ENCODE measurements at places on chromosomes 12 and 14.

DNA sequence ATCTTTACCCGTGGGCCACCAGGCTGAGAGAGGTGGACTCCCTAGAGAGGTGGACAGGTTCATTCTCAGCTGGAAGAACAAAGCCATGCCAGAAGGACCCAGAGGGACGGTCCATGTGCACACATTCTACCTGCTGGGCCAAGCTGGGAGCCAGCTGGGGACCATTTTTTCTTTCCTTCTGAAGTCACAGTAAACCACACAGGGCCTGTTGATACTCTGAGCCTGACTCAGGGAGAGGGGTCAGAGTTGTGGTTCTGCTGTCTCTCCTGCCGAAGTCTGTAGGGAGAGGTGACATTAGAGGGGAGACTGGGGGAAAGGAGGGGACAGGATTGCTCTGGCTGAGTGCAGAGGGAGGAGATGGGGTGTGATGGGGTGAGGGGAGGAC lies 148.6 kb downstream of the TSPAN9 start:
- DNase-seq, result no peak

DNA sequence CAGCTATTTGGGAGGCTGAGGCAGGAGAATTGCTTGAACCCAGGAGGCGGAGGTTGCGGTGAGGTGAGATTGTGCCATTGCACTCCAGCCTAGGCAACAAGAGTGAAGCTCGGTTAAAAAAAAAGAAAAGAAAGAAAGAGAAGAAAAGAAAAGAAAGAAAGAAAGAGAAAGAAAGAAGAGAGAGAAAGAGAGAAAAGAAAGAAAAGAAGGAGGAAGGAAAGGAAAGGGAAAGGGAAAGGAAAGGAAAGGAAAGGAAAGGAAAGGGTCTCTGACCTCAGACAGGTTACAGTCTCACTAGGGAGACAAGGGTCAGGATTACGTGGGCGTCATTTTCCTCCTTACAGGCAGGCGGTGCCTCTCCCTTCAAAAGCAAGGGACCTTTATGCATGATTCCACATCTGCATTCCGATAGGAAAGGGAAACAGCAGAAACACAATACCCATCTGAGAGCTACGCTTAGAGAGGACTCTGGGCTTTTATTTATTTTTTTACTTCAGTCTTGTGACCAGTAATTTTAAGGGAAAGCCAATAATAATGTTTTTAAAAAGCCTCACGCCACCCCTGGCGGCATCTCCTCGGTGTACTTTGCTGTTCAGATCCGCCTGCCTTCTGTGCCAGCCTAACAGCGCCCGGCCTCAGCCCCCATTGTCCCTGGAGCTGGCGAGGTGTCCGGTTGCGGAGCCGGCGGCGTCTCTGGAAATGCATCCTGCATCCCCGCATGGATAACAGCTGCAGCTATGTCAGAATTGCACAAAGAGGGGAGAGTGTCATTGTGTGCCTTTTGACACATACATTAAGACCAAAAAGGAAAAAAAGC lies 945 bp upstream of the HIP1R start:
- no peak for DNase-seq

DNA sequence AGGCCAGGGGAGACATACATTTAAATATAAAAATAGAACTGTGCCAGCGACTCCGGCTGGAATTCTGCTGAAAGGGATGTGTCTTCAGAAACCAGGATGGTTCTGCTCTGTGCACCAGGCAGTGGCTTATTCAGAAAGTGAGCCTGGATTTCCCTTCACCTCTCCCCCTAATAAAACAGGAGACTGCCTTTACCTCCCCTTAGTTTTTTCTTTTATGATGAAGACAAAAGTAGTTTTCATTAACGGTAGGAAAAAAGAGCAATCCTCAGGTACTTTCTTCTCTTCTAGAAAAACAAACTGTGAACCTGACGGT lies 346 bp downstream of the SLC7A8 start:
- DNase-seq, result no peak

DNA sequence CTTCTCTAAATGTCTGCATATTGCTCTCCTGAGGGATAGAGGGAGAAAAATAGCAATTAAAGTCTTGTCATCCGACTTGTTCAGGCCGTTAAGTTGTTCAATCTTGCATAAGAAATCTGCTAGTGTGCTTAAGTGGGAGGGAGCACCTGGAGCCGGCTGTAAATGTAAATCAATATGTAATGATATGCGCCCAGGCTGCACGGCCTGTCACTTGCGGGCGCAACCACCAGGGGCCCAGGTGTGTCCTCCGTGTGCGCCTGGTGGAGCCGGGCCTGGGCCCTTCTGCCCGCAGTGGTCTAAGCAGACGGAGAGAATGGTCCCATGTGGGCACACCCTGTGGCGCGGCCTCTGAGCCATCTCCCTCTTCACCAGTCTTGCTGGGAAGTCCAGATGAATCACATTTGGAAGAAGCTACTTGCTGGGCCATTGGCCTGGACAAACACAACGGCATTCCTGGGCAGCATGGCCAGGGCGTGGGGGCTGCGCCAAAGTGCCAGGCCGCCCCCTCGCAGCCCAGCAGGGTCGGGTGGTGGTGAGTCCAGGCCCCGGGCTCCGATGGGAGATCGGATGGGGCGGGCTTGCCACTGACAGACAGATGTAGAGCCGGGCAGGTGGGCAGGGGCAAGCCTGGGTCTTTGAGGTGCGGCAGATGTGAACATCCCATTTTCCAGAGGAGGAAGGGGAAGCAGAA lies 193.3 kb upstream of the C14orf180 start:
- DNase-seq, result no peak

- DNase-seq, result no peak
These were observed 36.2 kb upstream of the FERMT2 start for GRCh38 chr14:52987042-52987441.

GRCh38 chr12:14394317-14395073 lies 29.0 kb downstream of the ATF7IP start:
- DNase-seq, result no peak

Data from T-helper 17 cell (primary cell).